ENCODE measurements at places on chromosomes 12 and 14.

DNA sequence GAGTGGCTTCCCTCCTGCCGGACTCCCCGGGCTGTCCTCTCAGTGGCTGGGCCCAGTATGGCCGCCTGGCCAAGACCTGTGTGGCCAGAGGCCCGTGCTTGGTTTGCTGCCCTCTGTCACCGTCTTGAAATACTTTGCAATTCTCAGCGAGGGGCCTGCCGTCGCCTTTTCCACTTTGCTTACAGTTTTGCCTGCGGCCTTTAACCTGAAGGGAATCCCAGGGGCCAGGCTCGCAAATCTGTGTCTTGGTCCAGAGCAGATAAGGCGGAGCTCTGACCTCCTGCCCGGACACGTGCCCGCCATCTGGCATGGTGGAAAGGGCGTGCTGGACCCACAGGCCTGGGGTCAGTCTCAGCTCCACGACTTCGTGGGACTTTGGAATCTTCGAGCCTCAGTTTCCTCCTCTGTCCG lies 10.9 kb upstream of the AMN start:
- DNase-seq: no peak

DNA sequence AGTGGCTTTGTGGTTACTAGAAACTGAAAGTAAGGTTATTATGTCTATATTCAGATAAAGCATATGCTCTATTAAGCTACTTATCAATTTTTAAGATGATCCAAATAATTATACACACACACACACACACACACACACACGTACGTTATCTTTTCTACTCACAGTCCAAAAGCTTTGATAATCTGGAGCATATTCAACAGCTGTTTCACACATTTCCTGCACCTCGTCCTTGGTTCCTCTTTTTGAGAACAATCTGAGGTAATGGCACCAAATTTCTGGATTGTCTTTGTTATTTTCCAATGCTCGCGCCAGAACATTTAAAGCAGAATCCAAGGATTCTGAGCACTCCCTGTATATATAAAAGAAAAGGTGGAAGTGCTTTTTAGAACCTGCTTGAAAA lies 37.5 kb downstream of the ZFC3H1 start:
- no peak for DNase-seq

DNA sequence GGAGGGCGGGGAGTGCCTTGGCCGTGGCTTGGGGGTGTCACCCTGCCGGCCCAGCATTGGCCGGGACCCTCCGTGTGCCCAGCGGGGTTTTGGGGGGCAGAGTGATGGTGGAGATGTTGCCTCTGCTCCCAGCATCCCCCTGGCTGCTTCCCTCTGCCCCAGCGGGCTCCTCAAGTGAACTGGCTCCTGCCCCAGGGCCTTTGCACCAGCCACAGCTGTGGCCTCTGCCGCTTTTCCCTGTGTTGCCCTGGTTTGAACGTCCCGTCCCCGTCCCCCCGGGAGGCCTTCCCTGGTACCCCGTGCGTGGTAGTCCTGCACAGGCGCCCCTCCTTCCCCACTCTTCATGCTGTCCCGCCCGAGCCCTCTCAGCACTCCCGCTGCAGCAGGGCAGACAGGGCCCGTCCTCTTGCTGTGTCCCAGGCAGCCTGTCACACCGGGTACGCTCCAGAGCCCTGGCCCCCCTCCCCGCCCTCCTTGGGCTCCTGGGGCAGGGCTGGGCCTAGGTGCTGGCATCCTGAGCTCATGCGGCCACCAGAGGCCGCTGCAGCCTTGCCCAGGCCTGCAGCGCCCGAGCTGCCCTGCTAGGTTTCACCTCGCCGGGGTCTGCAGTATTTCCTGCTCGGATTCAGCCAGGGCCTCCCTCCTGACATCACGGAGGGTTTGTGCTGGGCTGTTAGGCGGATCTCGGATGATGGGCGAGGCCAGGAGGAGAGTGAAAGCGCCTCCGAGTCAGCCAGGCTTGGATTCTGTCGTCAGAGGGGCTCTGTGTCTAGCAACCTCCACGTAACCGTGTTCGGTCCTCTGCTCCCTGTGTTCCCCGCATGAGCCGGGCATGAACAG lies 9.5 kb downstream of the NOC4L start:
- peak; percentile 91 for DNase-seq

DNA sequence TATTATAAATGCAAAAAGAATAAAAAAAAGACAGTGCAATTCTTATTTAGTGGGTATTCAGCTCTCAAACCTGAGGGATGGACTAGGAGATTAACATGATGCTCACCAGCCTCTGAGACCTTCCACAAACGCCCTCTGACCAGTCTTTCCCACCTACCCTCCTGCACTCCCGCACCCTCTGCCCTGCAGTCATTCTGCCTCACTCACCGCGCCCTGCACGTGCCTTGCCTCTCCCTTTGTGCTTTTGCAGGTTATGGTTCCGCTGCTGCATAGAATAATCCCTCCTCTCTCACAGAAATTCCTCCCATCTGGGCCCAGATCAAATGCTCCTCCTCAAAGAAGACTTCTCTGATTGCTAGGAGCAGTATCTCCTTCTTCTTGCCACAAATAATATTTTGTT lies 28.5 kb upstream of the TMCC3 start:
- DNase-seq: no peak

All from NCI-H526 (cell line).